ENCODE measurements at places on chromosomes 2 and 18.

- no peak for DNase-seq
Measured at GRCh38 chr18:74222710-74223494, 68.9 kb downstream of the CYB5A start.

GRCh38 chr18:59908799-59909198 is 9.0 kb downstream of the PMAIP1 start:
- DNase-seq: no peak

GRCh38 chr2:44524347-44524926 is 162.7 kb downstream of the CAMKMT start:
- DNase-seq: no peak

DNA sequence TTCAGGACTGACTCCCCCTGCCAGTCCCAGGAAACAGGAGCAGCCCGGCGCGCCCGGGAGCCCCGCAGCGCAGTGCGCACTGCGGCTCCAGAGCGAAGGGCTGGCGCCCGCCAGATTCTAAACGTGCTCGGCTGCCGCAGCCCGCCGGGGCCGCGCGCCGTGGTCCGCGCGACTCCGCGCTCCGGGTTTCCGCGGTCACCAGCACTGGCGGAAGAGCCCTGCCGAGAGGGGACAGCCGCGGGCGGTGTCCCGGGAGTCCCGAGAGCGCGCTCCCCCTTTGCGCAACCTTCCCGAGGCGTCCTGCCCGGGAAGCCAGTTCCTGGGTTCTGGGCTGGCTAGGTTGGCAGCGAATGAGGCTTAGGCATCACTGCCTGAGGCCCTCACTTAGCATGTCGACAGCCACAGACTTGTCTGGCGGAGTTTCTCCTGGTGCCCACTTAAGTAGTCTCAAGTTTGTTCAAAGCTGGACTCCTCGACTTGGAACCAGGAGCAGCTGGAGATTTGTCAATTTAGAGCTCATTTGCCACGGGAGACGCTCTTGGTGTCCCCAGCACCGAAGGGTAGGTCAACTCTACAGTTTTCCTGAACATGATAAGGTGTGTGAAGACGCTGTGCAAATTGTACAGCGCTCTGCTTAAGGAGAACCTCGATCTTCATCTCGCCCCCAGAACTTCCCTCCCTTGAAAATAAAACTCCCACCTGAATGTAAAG is 1.5 kb upstream of the VSNL1 start:
- no peak for DNase-seq

- DNase-seq: no peak
Measured at GRCh38 chr18:23550898-23551297, 35.4 kb downstream of the NPC1 start.

DNA sequence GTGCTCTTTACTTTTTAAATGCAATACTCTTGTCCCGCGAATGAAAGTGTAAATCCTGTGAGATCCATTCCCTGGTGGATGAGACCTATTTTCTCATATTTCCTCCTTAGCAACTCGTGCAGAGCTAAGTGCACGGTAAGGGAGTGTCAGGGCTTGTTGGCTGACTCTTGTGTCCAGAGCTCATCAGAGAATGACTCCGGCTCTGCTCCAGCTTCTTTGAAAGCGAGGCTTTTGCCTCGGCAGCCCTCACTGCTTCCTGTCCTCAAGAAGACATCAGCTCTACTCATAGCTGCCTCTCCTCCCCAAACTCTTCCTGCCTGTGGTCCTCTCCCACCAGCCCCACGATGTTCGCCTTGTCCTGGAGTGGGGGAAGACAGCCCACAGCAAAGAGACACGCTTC is 70.7 kb downstream of the LIPG start:
- no peak for DNase-seq

DNA sequence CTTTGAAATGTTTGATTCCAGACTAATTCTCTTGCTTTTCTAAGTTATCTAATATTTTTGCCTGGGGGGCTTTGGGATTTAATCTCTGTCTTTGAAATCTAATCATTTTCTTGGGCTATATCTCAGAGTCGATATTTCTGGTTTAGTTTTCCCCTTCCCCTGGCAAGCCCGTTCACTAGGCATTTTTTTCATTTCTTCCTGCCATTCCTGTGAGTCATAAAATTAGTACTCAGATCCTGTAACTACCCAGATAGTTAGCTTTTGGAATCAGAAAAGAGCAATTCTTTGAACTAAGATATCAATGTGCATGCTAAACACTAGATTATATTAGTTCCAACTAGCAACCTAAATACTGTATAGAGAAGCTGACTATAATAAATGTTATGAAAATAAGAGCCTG is 29.4 kb upstream of the RNF149 start:
- no peak for DNase-seq

DNA sequence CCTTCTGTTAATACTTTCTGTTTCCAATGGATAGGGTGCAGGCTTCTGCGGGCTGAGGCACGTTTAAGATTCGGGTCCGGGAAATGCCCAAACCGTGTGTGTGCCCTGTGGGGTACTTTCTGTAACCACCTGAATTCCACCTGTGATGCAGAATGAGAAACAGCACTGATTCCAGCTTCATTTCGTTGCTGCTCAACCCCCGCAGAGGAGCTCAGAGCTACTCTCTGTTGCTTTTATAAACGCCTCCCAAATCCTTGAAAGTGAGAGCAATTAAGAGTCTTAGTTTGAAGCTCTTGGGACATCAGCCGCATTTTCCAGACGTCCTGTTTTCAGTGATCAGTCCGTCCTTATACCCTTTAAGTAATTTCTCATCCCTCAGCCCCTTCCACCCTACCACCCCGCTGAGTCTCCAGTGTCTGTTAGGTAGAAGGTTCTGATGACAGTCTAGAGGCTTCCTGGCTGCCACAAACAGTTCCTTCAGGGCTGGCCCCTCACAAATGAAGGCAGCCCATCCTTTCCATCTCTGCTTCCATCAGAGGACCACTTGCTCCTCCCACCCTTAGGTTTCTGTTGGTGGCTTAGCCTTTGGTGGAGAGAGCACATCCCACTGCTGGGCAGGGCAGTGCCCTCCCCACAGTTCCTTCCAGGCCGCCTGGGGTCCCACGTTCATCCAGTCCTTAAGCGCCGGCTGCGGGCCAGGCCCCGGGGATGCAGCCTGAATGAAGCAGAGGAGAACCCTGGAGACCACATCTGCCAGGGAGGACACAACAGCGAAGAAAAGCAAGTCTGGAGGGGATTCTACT is 230.1 kb downstream of the SEPTIN10 start:
- no peak for DNase-seq

DNA sequence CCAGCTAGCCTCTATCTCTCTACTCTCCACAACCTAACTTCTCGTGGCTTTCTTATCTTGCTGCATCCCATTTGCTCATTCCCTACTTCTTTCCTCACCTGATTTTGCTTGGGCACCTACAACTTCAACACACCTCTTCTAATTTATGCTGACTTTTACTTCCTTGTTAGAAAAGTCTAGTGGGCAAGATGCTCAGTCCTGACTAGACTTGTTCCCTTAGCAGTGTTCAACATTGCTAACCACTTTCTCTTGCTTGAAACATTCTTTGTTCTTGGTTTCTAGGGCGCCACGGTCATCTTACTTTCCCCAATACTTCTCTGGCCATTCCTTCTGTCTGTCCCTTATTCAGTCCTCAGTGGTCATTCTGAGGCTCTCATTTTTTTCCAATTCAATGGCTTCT is 454.7 kb upstream of the CWC22 start:
- no peak for DNase-seq

GRCh38 chr2:54691445-54692135 is 31.9 kb upstream of the EML6 start:
- no peak for DNase-seq

DNA sequence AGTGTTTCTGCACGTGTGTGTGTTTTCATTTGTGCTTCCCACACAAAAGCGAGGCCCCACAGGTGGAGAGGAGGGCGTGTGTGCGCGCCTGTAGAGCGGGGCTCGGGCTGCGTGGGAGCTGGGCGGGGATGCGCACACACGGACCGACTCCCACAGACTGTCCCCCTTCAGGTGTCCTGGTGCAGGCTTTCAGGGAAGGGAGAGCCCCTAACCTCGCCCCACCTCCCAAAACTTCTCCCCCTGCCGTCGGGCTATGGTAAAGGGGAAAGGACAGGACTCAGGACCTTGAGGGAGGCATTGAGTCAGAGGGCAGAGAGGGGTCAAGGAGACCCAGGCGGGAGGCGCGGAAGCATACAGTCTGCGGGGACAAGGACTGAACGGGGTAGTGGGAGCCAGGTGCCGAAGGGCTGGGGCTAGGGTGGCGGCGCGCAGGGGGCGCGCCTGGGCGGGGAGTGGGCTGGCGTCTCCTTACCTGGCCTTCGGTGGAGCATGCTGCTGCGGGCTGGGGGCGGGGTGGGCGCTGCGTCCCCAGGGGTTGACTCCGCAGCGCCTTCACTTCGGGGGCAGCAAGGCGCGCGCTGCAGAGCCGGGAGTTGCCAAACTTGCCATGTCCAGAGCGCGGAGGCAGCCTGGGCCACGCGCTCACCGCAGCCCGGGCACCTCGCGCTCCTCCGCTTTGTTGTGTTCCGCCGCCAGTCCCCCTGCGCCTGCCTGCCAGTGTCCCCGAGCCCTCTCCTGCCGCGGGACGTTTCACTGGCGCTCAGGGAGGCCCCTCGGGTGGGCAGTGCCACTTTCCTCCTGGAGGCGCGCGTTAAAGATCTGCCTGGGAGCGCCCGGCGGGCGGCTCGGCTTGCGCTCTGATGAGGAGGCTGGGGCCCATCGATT is 302.0 kb downstream of the NCKAP5 start:
- DNase-seq: peak; percentile 50

DNA sequence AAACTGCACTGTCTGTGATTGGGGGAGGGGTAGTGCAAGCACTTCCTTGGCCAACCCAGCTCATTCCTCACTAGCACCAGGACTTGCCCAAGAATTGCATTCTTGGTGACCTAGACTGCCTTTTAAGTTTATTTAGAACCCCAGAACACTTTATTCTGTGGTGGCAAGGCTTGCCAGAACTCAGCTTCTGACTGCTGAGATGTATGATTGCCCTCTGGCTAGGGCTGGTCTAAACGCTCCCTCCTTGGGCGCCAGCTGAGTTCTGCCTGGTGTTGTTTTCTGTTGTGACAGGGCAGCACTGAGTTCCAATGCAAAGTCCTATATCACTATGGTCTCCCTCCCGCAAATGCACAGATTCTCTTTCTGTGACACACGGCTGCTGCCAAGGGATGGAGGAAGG is 247.7 kb downstream of the ZNF385B start:
- DNase-seq: no peak

- no peak for DNase-seq
Measured at GRCh38 chr2:29405707-29406106, 290.5 kb downstream of the CLIP4 start.

DNA sequence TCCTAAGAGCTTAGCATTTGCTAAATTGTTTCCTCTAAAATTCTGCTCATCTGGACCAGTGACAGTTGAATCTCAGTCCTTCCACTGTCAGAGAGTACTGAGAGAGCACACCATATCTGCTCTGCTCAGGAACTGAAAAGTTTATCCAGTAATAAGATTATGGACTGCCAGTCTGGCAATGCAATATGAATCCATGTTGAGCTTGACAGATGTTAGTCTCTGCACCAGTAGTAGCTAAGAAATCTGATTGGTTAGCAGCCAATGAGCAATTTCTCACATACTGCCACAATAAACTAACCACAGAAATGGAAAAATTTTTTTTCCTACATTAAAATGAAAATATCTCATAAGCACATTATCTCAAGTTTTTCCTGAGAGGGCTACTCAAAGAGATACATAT is 2.3 kb downstream of the PRKD3 start:
- no peak for DNase-seq

DNA sequence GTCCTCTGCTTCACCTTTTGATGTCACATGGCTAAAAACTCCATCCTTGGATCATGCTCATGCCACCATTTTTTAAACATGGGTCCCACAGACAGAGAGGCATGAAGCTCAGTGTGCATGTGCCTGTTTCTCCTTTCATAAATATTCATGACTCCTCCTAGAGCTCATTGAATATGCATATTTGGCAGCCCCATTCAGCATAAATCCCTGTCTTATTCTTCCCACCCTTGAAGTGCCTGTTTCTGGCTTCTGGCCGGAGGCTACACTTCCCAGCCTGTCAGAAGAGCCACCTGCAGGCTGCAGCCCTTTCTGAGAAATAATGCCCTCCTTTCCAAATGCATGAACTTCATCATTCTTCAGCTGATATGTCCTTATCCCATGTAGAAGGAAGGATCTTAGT is 109.7 kb downstream of the LDLRAD4 start:
- DNase-seq: no peak

GRCh38 chr2:101153077-101153707 is 2.0 kb upstream of the TBC1D8 start:
- no peak for DNase-seq

GRCh38 chr2:20013126-20013849 is 820 bp upstream of the MATN3 start:
- no peak for DNase-seq

- DNase-seq: no peak
Measured at GRCh38 chr18:62625019-62625418, 90.3 kb upstream of the PHLPP1 start.

DNA sequence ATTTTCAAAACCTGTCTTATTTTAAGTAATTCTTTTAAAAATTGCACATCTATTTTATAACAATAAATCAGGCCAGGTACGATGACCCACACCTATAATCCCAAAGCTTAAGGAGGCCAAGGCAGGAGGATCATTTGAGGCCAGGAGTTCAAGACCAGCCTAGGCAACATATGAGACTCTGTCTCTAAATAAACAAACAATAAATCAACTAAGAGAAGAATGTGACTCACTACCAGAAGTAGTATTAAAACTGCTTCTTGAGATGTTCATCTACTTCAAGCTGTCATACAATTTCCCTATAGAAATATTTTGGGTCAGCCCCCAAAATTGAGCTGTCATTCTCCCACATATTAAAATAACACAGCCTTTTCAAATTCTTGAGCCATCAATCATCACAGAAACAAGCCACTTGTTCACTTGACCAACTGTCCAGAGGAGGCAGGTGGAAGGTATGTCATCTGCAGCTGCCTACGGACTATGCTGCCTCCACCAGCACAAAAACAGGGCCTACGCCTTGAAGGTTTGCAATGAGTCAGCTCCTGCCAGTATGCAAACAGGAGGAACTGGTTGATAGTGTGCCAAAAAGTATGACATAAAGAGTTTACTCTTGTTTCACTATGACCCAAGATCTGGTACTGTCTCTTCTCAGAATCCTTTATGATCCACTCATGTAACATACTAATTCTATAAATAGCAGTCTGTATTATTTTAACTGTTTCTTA is 33.6 kb downstream of the KIDINS220 start:
- DNase-seq: no peak

DNA sequence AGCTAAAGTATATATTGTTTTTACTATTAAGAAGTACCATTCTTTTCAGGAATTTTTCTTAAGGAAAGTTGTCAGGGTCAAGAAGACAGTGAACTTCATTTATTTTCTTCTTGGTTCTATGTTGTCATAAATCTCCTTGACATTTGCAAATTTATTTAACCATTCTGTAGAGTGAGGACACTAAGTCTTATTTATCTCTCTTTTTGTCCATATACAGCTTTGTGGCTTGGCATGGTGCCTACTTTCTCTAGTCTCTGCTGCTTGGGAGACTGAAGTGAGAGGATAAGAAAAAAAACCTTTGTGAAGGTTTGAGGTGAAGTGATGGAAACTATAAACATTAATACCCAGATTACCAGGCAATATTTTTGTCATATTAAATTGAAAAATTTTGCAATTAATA is 1389.4 kb downstream of the SUCLG1 start:
- no peak for DNase-seq

GRCh38 chr2:174554529-174555150 is 43.0 kb downstream of the WIPF1 start:
- DNase-seq: no peak

GRCh38 chr2:173684896-173685459 is 280.2 kb downstream of the SP3 start:
- no peak for DNase-seq

- DNase-seq: no peak
Measured at GRCh38 chr2:71690876-71691475, 237.6 kb downstream of the DYSF start.

GRCh38 chr2:101809698-101810097 is 112.2 kb downstream of the MAP4K4 start:
- DNase-seq: no peak

All from caudate nucleus (tissue), 63 donors.